ENCODE measurements at places on chromosomes 11 and 22. TPM values are rescaled to one million over a fixed set of nuclear protein-coding genes. Genes with fewer than 3 reads are reported as not detected.

Gene GGT1
- polyA plus RNA-seq = 10.1 TPM

Gene PIH1D2
- polyA plus RNA-seq = 8.9 TPM

Gene PHF21A
- 73.3 TPM for polyA plus RNA-seq

Gene OR51B2
- polyA plus RNA-seq = not detected

Gene PRODH
- 45.9 TPM for polyA plus RNA-seq
